ENCODE measurements at places on chromosomes 3 and 15. TPM values are rescaled to one million over a fixed set of nuclear protein-coding genes. Genes with fewer than 3 reads are reported as not detected.

The UBA7 gene
- total RNA-seq = 4.9 TPM

The CCDC54 gene
- total RNA-seq = not detected

DNA sequence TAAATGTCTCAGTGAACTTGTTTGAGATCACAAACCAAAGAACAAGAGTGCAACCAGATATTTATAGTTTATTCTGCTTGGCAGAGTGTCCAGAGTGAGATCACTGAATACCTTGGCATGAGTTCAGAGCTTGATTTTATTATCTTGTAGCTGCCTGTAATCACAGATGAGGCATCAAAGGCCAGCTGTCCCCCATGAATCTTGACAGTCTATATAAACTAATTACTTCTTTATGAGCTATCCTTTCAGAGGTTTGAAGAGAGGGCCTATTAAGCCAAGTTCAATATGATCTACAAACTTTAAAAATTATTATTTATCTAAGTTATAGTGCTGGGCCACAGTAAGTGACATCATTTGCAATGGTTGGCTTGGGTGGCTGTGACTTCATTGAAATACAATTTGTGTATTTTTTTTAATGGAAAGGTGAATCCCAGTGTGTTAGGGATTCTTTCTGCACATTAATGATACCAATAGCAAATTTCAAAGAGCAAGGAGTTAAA lies 251.5 kb downstream of the CLSTN2 start:
- DNase-seq = no peak

The TM4SF1 gene
- 32.9 TPM for total RNA-seq

DNA sequence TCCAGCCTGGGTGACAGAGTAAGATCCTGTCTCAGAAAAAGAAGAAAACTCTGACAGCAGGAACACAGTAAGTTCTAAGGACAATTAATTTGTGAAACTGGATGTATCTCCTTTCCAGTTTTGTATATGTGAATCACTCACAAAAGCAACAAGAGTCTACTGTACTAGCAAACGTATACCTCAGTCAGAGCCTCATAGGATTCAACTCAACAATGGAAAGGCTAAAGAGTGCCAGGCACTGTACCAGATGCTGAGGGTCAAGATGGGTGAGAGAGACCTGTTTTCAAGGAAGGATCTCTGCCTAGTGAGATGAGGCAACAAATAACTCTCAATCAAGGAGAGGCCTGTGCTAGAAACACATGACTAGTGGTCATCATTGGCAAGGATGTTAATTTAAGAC lies 14.9 kb downstream of the TBL1XR1 start:
- no peak for DNase-seq

The CHRM5 gene
- not detected for total RNA-seq

- DNase-seq = no peak
These were observed 101.6 kb upstream of the RAD18 start for GRCh38 chr3:9064850-9065249.

DNA sequence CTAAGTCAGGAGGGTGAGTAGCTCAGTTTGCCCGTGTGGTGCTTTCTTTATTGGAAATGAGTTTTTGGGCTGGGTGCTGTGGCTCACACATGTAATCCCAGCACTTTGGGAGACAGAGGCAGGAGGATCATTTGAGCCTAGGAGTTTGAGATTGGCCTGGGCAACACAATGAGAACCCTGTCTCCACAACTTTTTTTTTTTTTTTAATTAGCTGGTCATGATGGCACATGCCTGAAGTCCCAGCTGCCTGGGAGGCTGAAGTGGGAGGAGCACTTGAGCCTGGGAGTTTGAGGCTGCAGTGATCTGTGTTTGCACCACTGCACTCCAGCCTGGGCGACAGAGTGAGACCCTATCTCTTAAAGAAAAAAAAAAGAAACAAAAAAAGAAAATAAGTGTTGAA lies 174.9 kb downstream of the NSMCE3 start:
- no peak for DNase-seq

- no peak for DNase-seq
These were observed 549.3 kb upstream of the PPP2R3A start for GRCh38 chr3:135416182-135416581.

GRCh38 chr15:67785431-67785830 lies 39.9 kb upstream of the SKOR1 start:
- DNase-seq = no peak

DNA sequence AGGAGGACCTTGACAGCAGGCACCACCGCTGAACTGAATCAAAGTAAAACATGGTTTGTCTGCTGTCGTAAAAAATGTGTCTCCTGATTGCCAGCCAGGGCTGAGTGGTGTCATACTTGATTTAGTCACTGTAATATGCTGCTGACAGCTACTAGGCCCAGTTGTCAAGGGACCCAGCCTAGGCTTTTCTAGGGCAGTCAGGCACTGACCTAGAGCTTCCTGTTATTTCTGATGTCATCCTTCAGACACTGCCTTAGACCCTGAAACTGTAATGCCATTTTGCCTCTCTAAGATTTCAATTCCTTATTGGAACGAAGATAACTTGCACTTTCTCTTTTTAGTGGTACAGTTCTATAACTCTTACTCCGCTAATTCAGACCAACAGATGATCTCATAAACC lies 2.6 kb upstream of the MRPL3 start:
- no peak for DNase-seq

DNA sequence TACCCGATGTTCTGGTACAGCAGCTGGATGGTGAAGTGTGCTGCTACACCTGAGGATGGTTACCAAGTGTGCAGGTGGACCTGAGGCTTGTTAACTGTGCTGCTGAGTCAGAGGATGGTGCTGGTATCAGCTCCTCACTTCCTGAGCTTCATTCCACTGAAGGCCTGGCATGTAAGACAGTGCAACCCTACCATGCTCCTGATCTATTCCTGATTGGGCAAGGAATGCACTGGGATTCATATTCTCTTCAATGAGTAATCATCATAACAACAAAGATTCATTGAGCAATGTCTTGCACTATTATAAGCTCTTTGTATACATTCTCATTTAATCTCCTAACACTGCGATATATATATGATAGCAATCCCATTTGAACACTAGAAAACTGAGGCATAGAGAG lies 62.9 kb upstream of the THSD4 start:
- DNase-seq = no peak

- no peak for DNase-seq
These were observed 36.0 kb downstream of the PHLDB2 start for GRCh38 chr3:111895071-111895470.

DNA sequence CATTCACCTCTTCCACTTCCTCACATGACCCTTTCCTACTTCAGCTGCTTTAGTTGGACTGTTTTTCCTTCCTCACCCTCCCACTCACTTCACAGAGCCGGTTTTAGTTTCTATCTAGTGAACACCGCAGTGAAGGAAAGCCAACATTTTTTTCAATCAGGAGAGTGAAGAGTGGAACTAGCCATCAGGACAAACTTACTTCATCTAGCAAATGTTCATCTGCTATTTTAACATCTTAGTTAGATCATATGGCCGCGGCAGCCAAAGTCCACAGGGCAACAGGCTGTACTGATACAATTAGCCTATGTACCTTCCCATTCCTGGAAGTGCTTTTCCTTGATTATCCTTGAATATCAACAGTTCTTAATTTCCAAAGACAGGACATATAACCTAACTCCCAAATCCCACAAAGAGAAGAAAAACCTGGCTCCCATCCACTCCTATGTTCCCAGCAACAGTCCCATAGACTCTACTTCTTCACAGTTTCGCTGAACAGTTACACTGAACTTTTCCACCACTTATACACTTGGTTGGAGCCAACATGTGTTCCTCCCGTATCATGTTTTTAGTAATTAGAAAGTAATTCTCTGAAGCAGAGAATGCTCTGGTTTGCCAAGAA lies 456.2 kb upstream of the THBS1 start:
- DNase-seq = no peak

- DNase-seq = no peak
These were observed 326.1 kb upstream of the LRRFIP2 start for GRCh38 chr3:37500518-37500917.

The GABRB3 gene
- 0.60 TPM for total RNA-seq

DNA sequence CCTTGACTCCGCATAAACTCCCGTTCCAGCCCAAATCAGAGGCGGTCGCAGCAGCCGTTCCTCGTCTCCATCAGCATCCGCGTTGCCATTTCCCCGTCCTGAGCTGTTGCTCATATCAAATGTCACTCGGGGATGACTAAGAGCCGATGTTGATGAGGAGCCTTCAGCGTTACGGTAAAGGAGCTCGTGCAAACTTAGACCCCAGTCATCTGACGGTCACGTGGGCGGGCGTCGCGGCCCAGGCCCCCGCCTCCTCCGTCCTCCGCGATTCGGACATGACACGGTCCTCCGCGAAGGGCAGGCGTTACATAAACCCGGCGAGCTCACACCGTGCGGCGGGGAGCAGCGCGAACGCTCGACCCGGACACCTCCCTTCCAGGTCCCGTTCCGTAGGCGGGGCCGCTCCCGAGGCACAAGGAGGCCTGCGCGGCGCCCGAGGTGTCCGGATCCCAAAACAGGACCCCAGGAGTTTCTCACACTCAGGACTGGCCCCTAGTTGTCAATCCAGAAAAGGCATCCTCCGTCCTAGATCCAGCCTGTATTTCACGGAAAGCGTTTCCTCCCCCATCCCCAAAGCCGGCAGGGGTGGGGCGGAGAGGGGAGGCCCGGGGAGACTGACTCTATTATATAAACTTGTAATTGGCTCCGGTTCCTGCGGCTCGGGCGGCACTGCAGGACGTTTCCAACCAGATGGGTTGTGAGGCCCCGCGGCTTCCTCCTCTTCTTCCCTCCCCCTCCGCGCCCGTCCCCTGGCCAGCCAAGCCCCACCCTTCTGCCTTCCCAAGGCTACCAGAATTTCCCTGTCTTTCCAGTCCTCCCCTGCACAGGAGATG lies 100.0 kb upstream of the IGF1R start:
- peak; percentile 85 for DNase-seq

DNA sequence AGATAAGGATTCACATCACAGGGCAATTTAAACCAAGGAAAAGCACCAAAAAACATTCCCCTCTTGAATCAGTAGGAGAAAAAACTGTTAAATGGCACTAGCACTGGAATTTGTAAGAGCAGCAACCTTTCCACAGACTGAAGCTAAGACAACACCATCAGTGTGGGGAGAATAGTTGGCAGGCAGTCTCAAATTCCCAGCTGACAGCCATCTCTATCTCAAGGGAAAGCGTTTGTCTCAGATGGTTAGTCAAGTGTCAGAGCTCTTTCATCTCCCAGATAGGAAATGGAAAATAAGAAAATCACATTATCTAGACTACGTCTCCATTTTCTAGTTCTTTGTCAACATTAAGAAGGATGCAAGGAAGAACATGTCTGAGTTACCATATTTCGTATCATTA lies 228.7 kb downstream of the WDR72 start:
- DNase-seq = no peak

DNA sequence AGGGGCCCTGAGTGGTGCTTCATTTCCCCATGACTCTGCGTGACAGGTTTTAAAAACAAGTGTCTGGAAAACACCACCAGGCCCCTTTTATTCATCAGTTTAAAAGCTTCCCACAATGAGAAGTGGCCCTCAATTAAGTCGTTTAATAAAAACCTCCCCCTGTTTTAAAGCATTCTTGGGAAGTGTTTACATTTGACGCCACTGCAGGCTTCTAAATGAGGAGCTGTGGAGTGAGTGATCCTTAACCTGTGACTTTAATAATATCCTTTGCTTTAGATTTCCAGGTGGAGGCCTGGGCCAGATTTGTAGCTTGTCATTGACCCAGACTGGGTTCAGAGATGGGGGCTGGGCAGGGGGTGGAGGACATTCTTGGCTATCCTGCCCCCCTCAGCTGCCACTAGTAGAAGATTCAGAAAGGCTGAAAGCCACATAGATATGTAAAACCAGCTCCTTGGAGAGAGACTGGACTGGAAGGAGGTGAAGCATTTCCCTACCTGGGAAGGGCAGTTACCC lies 11.3 kb downstream of the CGNL1 start:
- DNase-seq = no peak

The ZNF80 gene
- total RNA-seq = not detected

The TRPM1 gene
- not detected for total RNA-seq

Data from psoas muscle (tissue), 8 donors.